ENCODE measurements at places on chromosomes 1 and 21.

DNA sequence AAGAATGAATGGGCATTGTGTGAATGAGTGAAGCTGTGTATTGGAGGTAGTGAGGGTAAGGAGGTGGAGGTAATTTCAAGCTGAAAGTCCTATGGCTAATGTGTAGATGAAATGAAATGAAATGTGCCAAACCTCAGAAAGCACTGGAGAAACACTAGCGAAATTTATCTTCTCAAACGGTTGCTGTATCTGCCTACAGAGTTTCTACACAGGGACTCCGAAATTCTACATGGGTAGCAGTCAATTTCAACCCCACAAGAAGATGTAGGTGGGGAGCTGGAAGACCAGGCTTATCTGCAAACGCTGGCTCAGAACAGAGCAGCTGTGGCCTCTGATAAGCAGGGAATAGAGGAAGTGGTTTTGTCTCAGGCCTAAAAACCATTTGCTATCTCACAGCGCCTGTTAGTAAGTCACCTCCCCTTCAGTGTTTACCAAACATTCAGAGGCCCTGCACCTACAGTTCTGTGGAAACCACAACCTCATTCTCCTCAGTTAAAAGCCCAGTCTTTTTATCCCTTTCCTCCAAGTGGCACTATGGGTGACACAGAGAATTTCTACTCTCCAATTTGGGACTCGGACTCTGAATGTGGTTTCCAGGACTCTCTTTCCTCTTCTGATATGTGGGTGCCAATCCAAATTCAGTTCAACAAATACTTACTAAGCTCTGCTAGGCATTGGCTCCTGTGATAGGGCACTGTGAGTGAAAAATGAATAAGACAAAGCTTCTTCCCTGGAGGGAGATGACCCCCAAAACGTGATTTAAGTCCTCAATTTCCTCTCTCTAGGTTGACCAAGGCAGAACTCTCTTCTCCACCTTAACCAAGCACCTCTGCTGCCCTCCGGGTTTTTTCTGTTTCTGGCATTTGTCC is 17.2 kb upstream of the SLAMF6 start:
- peaks cover under 1% of the 10 kb centered on the region for H3K36me3 ChIP-seq
- no peak for DNase-seq
- H3K27ac ChIP-seq = no peak overlapping the region
- peaks cover 6% of the 10 kb centered on the region for H3K4me1 ChIP-seq
- no peaks in the 10 kb centered on the region for H3K27me3 ChIP-seq

DNA sequence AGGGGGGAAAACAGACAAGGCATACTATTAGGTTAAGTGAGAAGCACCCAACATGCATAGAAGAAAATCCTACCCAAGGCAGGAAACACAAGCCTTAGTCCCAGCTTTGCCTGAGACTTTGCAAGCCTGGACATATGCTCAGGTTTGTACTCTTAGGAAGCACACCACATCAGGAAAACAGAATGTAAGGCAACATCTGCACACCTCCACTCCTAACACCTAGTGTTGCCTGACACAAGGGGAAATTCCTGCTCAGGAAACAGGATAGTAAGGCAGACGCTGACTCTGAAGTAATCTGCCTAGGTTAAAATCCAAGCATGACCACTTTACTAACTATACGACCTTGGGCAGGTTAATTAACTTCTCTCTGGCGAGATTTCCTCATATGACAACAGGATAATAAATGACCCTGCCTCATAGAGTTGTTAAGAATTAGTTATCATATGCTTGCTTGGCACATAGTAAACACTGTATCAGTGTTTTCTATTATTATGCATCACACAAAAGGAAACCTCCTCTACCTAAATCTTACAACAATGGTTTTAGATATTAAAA is 119.8 kb downstream of the ZZZ3 start:
- no peaks in the 10 kb centered on the region for H3K27me3 ChIP-seq
- no peaks in the 10 kb centered on the region for H3K4me1 ChIP-seq
- H3K36me3 ChIP-seq = peaks cover 24% of the 10 kb centered on the region

- DNase-seq = no peak
- H3K27me3 ChIP-seq = peaks cover 29% of the 10 kb centered on the region
- no peak overlapping the region for H3K27ac ChIP-seq
- no peaks in the 10 kb centered on the region for H3K36me3 ChIP-seq
- H3K4me3 ChIP-seq = no peak overlapping the region
These were observed 74.8 kb downstream of the CASZ1 start for GRCh38 chr1:10721381-10722321.

DNA sequence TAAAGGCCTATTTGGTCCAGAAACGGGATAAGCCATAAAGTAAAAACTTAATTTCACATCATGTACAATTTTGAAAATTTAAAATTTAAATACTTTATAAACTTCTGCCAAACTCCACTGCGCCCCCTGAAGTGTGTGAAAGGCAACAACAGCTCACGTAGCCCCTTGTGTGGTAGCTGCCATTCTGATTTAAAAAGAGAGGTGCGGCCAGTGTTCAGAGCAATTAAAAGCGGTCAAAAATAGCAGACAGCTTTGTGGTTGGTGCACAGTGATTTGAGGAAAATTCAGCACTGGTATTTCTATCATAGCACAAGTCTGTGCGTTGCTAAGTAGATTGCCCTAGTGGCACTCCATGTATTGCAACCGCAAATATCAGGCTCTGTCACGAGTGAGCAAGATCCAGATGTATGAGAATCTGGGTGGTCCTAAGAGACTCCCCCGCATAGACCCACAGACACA is 122.5 kb downstream of the ATG4C start:
- no peaks in the 10 kb centered on the region for H3K4me1 ChIP-seq
- no peak overlapping the region for H3K4me3 ChIP-seq
- H3K36me3 ChIP-seq = no peaks in the 10 kb centered on the region
- no peak for DNase-seq
- no peak overlapping the region for H3K27ac ChIP-seq
- no peaks in the 10 kb centered on the region for H3K27me3 ChIP-seq

GRCh38 chr1:110056776-110057175 is 13.7 kb downstream of the ALX3 start:
- peak overlapping the region; percentile 59 for H3K27ac ChIP-seq
- H3K4me3 ChIP-seq = no peak overlapping the region

DNA sequence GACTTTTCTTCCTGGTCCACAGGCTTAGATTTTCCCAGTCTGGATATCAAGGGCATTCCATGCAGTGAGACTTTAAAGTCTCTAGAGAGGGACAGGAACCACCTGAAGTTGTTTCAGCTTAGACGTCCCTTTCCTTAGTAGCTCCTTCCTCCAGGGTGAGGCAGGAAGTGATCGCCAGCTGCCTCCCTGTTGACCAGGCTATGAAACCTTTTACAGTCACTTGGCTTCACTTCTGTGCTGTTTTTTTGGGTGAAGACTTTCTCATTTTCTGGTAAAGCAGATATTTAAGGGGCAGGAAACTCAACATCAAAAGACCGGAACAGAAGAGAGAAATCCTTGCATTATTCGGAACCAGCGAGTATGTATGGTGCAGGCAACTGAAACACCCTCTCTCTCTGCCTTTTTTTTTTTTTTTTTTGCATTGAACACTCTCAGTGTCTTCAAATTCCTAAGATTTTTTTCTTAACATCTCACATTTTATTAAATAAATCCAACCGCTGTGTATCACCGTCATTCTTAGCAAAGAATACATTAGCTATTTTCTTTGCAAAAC is 234.6 kb upstream of the IRF2BP2 start:
- no peaks in the 10 kb centered on the region for H3K36me3 ChIP-seq
- no peaks in the 10 kb centered on the region for H3K27me3 ChIP-seq
- H3K4me3 ChIP-seq = no peak overlapping the region
- no peak for DNase-seq
- peaks cover 43% of the 10 kb centered on the region for H3K4me1 ChIP-seq

DNA sequence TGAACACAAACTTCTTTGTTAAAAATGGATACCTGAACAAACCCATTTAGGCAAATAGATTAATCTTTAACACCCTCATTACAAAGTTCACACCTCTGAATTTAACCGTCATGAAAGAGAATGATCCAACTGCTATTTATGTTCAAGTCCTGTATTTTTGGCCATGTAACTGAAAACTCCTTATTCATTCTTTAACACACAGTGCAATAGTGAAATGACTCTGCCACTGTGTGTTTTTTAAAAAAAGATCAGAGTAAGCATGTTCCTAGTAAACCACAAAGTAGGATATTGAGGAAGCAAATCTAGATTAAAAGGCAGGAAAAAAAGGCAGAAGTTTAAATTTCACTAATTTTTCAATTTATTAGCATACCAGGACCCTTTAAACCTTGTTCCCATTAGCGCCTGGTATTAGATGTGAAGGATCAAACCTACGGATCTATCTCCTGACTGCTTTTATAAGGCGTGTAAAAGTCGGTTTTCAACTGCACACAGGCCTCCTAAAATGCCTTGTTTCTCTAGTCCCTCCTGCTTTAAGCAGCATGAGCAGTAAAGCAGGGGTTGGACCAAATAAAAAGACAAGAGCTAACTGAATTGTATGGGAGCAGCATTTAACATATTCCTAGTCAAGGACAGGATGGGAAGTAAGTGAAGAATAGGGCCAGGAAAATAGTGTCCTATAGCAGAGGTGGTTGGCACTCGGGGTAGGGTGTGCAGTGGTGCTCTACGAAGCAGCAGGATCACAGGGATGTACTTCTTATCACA is 33.4 kb downstream of the NUCKS1 start:
- H3K27me3 ChIP-seq = no peaks in the 10 kb centered on the region
- no peak for DNase-seq
- no peak overlapping the region for H3K4me3 ChIP-seq
- no peak overlapping the region for H3K27ac ChIP-seq
- peaks cover 37% of the 10 kb centered on the region for H3K36me3 ChIP-seq
- peaks cover 13% of the 10 kb centered on the region for H3K4me1 ChIP-seq

- DNase-seq = no peak
- H3K27me3 ChIP-seq = no peaks in the 10 kb centered on the region
- no peak overlapping the region for H3K4me3 ChIP-seq
- no peaks in the 10 kb centered on the region for H3K36me3 ChIP-seq
- peaks cover 19% of the 10 kb centered on the region for H3K4me1 ChIP-seq
These were observed 4.1 kb downstream of the AXDND1 start for GRCh38 chr1:179369751-179370341.

- H3K4me1 ChIP-seq = peaks cover 45% of the 10 kb centered on the region
- no peak overlapping the region for H3K4me3 ChIP-seq
These were observed 156.7 kb downstream of the NR5A2 start for GRCh38 chr1:200184196-200184595.

GRCh38 chr1:70818401-70818800 is 229.2 kb downstream of the PTGER3 start:
- no peaks in the 10 kb centered on the region for H3K36me3 ChIP-seq
- H3K27me3 ChIP-seq = no peaks in the 10 kb centered on the region
- no peak overlapping the region for H3K27ac ChIP-seq
- no peak overlapping the region for H3K4me3 ChIP-seq

DNA sequence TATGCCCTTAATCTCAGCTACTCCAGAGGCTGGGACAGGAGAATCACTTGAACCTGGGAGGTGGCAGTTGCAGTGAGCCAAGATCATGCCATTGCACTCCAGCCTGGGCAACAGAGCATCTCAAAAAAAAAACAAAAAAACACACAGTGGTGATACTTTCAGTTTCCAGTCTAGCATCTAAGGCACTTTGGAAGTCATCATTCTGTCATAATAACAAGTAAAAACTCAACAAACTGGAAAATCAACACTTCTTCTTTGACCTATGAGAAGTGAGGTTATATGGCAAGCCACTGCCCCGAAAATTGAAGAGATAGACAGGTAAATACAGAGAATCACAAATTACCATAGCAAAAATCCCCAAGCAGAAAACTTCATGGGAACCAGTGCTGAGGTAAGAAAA is 51.9 kb downstream of the IL12RB2 start:
- H3K27me3 ChIP-seq = no peaks in the 10 kb centered on the region
- no peak overlapping the region for H3K4me3 ChIP-seq
- DNase-seq = no peak
- H3K4me1 ChIP-seq = peaks cover 13% of the 10 kb centered on the region

GRCh38 chr1:212397171-212397570 is 17.5 kb downstream of the PACC1 start:
- DNase-seq = no peak
- no peaks in the 10 kb centered on the region for H3K27me3 ChIP-seq
- peaks cover under 1% of the 10 kb centered on the region for H3K4me1 ChIP-seq
- no peak overlapping the region for H3K27ac ChIP-seq
- no peak overlapping the region for H3K4me3 ChIP-seq
- peaks cover 24% of the 10 kb centered on the region for H3K36me3 ChIP-seq

All from chondrocyte (in vitro differentiated cells).